ENCODE measurements at places on chromosomes 12 and 14. TPM values are rescaled to one million over a fixed set of nuclear protein-coding genes. Genes with fewer than 3 reads are reported as not detected.

ACOT6 gene
- not detected for total RNA-seq

BMP4 gene
- 55.4 TPM for total RNA-seq

FGF6 gene
- not detected for total RNA-seq

ERP27 gene
- not detected for total RNA-seq

TOMM20L gene
- not detected for total RNA-seq

CLEC4A gene
- not detected for total RNA-seq

CLECL1 gene
- not detected for total RNA-seq

NID2 gene
- total RNA-seq: 648 TPM

TMEM30B gene
- total RNA-seq: 0.18 TPM

GLT1D1 gene
- total RNA-seq: not detected

CDC42BPB gene
- total RNA-seq: 74.2 TPM

CAPS2 gene
- total RNA-seq: 0.16 TPM

DPY19L2 gene
- total RNA-seq: 0.81 TPM

EPS8 gene
- total RNA-seq: 253 TPM

SPTB gene
- not detected for total RNA-seq

OAS1 gene
- 1.1 TPM for total RNA-seq

BICD1 gene
- total RNA-seq: 0.90 TPM

KRT3 gene
- not detected for total RNA-seq

PPP2R5C gene
- total RNA-seq: 65.8 TPM

RAD9B gene
- total RNA-seq: not detected

MAP1LC3B2 gene
- not detected for total RNA-seq

Data from cardiac atrium fibroblast (primary cell).